Stimulated activated CD4-positive, alpha-beta T cell treated with anti-CD3 and anti-CD28 coated beads, Interleukin-4, amount 100 ng/mL, for 1 hour (primary cell): ENCODE measurements at places on chromosomes 7 and 10.
A peak's percentile ranks its signal among the peaks of the same experiment; 100 is the strongest.

DNA sequence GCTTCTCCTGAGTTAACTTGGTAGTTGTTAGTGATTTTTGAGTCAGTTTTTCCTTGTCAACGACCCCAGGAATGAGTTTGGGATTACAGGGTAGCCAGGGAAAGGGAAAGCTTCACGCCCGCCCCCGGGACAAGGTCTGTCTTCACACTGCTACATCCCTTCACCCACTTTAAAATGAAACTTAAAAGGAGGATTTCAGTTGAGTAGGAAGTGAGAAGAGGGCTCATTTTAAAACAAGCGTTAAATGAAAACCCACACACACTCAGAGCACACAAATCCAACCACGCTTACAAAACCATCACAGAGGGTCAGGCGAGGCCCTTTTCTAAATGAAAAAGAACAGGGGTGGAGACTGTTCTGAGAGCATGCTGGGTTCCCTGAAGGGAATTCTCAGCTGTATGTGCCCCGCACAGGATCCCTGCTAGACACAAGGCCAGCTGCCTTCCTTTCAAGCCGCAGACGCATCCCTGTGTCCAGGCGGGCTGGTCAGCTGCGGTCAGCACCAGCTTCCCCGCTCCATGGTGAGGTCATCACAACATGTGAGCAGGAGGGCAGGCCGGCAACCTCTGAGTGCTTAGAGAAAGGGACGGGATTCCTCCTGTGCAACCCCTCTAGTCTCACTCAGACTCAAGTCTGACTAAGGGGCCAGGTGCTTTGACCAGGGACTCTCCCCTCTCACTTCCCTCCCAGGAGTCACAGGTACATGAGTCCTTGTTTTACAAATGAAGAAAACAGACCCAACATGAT, 111.8 kb downstream of the EGFR start:
- no peak for DNase-seq

DNA sequence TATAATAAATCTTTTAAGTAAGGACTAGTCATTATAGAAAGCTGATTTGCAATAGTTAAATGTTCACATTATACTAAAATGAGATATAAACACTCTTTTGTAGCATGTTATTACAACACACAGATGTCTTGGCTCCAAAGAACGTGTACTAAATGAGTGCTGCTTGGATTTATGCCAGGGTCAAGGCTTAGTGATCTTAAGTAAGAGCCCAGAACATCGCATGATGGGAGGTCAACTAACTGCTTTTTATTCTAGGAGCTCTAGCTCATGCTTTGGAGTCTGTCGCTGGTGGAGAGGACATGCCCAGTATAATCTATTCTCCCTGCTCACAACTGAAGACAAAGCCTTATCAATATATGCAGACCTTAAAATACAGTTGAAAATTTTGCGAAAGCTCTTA, 315.1 kb downstream of the BBS9 start:
- DNase-seq: no peak

DNA sequence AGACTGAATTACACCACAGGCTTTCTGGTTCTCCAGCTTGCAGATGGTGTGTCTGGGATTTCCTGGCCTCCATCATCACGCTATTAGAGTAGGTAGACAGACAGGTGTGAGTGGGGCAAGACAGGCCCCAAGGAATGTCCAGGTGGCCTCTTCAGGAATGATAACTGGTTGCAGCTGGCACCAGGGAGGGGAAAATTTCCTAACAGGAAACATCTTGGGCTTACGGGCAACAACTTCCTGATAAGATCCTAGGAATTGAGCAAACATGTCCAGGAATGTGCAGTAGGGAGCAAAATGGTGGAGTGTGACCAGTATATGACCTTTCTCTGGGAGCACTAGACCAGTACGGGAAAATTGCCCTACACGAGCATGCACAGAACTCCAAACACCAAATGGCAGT, 11.3 kb downstream of the XRCC2 start:
- no peak for DNase-seq

GRCh38 chr7:2012981-2013380, 219.8 kb downstream of the MAD1L1 start:
- peak; percentile 0 for DNase-seq

GRCh38 chr7:95141755-95142154, 182.6 kb downstream of the PON1 start:
- DNase-seq: no peak

- no peak for DNase-seq
Measured at GRCh38 chr7:57201021-57201894, 69.0 kb upstream of the ZNF479 start.

DNA sequence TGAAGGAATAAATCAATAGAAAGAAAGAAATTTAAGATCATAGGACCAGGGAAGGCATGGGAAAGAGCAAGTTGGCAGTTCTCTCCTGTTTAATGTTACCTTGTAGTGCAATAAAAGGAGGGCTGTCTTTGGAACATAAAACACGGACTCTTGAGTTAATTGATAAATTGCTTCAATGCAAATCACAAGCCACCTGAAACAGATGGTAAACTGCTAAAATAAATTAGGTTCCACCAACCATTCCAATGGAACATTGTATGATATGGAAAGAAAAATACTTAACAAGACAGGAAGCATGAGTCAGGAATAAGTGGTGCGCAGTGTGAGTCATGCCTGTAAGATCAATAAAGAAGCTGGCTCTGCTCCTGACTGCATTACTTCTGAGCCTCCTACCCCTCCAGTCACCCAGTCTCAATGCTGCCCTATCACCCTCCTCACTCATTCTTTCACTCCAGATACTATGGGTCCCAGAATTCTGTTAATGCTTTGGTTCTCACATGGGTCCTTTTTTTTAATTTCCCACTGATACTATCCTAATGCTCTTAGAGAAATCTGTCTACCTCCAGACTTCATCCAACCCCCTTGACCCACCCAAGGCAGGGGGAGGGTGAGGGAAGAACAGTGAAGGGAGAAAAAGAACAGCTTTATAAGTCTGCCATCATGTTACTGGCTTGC, 78.9 kb downstream of the LRRC17 start:
- no peak for DNase-seq

- no peak for DNase-seq
Measured at GRCh38 chr10:34740321-34740720, 74.8 kb downstream of the PARD3 start.

GRCh38 chr7:5631752-5632151, 149.7 kb downstream of the RNF216 start:
- no peak for DNase-seq

- DNase-seq: no peak
Measured at GRCh38 chr10:9301148-9301547, 1246.7 kb downstream of the GATA3 start.

DNA sequence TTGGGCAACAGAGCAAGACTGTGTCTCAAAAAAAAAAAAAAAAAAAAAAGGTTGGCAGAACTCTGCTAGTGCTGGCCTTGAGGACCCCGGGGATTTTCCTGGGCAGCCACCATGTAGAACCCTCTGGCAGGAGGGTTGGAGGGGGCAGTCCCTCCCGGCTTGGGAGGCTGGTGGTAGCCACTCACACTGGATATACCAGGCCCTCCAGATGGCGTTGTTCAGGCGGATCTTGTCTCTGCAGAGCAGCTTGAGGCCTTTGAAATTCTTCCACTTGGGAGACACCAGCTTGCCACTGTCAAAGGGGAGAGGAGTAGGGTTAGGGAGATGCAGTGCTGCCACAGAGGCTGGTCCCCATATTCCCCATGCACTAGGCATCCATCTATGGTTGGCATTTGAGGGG, 8.4 kb downstream of the MLXIPL start:
- DNase-seq: no peak

GRCh38 chr7:12683678-12684585, 3.5 kb upstream of the ARL4A start:
- DNase-seq: no peak

- no peak for DNase-seq
Measured at GRCh38 chr10:37728830-37729229, 128.6 kb downstream of the ZNF248 start.
